ENCODE measurements at places on chromosomes 1 and 21.

DNA sequence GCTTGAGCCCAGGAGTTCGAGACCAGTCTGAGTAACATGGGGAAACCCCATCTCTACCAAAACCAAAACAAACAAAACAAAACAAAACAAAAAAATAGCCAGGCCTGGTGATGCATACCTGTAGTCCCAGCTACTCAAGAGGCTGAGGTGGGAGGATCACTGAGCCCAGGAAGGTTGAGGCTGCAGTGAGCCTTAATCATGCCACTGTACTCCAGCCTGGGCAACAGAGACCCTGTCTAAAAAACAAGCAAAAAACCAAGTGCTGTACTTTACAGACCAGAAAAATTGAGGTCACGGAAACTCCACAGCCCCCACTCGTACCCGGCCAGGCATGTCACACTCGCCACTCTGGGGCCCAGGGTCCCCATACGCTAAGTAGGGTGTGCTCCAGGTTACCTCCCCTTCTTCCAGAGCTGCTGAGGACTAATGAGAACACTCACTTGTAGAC, 22.9 kb downstream of the ATP2B4 start:
- DNase-seq, result no peak

DNA sequence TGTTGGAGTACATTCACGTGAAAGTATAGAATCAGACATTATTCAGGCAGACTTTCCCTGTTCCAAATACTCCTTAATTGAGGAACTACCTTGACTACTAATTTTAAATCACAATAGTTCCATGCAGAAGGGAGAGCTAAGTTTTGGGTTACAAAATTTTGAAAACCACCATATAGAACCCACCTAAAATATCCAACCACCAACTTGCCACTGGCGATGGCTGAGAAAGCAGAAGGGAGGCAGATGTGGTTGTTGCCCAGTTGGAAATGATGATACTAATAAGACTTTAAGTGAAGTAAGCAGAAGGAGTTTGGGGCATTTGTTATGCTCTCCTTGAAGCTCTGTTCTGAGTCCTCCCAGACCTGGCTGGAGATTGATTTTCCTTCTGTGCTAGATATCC, 190.7 kb downstream of the HLX start:
- peak; percentile 39 for DNase-seq

DNA sequence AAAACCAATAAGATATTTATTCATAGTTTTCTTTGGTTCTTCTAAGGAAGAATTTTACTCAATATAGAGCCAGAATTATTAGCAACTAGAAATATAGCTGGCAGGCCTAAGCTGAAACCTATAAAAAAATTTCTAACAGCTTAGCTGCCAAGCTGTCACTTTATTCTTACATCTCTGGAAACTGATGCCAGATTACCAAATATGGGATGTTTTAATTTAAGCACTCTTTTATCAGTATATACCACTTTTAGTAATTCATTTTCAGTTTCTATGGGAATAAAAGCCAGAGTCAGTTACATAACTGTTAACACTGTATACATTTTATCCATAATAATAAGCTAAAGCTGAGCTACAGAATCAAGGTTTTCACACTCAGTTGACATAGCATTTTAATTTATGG, 68.7 kb upstream of the MPC2 start:
- DNase-seq, result no peak

- peak; percentile 76 for DNase-seq
Observed at GRCh38 chr1:209248649-209249279, 334.8 kb upstream of the CAMK1G start.

DNA sequence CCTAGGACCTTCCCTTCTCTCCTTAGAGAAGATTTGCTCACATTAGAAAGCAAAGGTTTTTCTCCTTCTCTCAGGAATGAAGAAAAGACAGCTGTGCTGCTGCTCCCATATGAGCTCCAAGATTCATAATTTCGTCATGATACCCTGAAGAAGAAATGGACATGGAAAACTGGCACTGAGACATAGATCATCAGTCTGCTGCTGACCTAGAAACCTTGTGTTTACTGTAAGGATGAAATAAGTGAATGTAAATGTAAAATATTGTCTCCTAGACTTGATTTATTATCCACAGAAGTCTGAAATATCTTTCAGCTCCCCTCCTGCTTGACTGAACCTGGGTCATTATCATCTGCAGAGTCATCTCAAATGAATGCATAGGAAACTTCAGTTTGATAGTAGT, 77.9 kb downstream of the ZC3H11B start:
- no peak for DNase-seq
